ENCODE measurements at places on chromosomes 1 and 21. TPM values are rescaled to one million over a fixed set of nuclear protein-coding genes. Genes with fewer than 3 reads are reported as not detected.

UBL4B gene
- not detected for total RNA-seq

TAS1R3 gene
- total RNA-seq: 0.28 TPM

LORICRIN gene
- total RNA-seq: not detected

NUDT4B gene
- total RNA-seq: 1.6 TPM

TNFRSF9 gene
- 0.07 TPM for total RNA-seq

COL11A1 gene
- 1,042 TPM for total RNA-seq

NBPF4 gene
- not detected for total RNA-seq

NKAIN1 gene
- total RNA-seq: 2.9 TPM

NPR1 gene
- total RNA-seq: 0.27 TPM

EPHB2 gene
- total RNA-seq: 48.0 TPM

LCE1F gene
- not detected for total RNA-seq

RERE gene
- 65.8 TPM for total RNA-seq

KANK4 gene
- 1.3 TPM for total RNA-seq

GNB1 gene
- total RNA-seq: 419 TPM

PERM1 gene
- 0.31 TPM for total RNA-seq

FCGR2B gene
- not detected for total RNA-seq

CRP gene
- not detected for total RNA-seq

RNU1-1 gene
- total RNA-seq: 1,438 TPM

NCMAP gene
- not detected for total RNA-seq
